CD4-positive, alpha-beta T cell treated with Interleukin-6 at 100 ng/mL for 8 hours (primary cell): ENCODE measurements at places on chromosomes 2 and 18.

DNA sequence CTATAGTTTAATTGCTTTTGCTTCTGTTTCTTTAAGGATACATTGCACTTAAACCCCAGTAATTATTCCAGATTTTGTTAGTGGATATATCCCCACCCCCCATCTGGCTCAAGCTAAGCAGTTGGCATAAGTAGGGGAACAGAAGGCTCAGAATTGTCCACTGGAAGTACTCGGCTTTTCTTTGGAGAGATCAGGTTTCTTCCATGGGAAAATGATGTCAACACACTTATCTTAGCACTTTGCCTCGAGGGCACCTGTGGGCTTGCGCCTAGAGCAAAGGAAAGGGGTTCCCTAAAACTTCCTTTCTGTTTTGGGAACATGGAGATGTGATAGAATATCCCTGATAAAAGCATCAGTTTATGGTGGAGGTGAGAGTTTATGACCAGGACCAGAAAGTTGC is 130.6 kb downstream of the FMNL2 start:
- no peak for DNase-seq

DNA sequence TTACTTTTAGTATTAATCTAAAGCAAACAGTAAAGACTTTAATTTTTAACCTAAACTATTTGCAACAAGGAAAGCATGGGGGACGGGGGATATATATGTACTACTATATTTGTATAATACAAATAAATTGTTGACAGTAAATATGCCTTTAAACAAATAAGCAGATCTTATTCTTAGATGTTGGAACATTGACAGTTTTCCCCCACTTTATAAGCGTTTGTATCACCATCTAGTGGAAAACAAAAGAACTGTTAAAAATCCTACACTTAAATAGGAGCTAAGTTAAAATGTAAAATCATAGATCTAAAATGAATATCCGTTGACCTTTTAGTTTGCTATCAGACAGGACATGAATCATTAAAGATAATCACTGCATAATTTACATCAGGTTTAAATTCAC is 50.0 kb downstream of the RBBP8 start:
- no peak for DNase-seq

GRCh38 chr2:70116936-70117552 is 29.8 kb downstream of the PCBP1 start:
- DNase-seq, result no peak

DNA sequence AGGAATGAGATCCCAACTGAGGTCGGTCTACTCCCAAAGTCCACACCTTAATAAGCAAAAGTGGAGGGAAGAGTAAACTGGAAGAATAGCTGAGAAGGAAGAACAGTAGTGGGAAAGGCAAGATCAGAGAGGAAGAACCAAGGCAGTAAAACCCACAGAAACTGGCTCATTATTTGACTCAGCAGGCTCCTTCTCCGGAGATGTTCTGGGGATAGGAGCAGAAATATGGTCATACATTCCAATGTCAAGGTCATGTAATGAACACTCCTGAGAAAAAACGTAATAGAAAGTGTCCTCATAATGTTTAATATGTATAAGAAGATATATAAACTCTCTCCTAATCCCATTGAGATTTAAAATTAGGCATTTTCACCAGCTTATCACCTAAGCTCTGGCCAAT is 39.5 kb downstream of the STK39 start:
- no peak for DNase-seq

DNA sequence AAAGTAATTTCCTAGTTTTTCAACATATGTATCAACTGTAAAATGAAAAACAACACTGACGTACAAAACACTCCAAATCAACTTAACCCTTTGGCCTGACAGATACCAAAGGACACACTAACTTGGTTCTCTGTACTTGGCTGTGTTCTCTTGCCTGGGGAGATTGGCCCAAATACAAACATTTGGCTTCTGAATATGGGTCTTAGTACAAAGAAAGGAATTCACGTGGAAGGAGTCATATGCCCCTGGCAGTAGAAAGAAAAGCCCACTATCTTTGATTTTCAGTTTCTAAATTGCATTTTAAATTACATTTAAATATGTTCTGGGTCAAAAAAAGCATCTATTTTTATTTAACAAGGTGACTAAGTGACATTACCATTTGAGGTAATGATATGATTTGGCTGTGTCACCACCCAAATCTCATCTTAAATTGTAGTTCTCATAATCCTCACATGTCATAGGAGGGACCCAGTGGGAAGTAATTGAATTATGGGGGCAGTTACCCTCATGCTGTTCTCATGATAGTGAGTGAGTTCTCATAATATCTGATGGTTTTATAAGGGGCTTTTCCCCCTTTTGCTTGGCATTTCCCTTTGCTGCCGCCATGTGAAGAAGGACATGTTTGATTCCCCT is 153.6 kb upstream of the CCDC195 start:
- DNase-seq, result no peak

GRCh38 chr18:26133652-26134051 is at the start of gene PSMA8:
Gene PSMA8 (plus strand): TSS chr18:26133869. CDS start chr18:26133966, 97 bp downstream.
- peak; percentile 51 for DNase-seq

GRCh38 chr2:37798315-37799005 is 126.6 kb upstream of the RMDN2 start:
- DNase-seq, result no peak

- DNase-seq, result no peak
Measured at GRCh38 chr18:25262920-25263319, 89.0 kb downstream of the ZNF521 start.

GRCh38 chr2:39408351-39409136 is 28.5 kb downstream of the MAP4K3 start:
- DNase-seq, result no peak

GRCh38 chr2:40224318-40224717 is 227.6 kb downstream of the SLC8A1 start:
- no peak for DNase-seq

DNA sequence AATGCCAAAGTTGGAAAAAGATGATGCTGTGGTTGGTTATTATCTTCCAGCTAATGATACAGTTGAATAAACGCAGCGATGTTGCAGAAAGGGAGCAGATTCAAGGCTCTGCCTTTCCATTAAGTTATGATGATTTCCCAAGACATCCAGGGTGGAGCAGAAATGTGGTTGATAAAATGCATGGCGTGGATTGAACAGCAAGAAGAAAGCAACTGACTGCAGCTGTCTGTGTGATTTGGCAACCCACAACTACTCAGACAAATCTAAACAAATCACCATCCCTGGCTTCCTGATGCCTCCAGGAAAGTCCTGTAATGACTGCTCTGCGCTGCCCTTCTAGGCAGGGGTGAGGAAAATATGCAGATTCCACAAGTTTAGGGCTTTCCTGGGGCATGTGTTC is 166.3 kb downstream of the NRP2 start:
- no peak for DNase-seq

DNA sequence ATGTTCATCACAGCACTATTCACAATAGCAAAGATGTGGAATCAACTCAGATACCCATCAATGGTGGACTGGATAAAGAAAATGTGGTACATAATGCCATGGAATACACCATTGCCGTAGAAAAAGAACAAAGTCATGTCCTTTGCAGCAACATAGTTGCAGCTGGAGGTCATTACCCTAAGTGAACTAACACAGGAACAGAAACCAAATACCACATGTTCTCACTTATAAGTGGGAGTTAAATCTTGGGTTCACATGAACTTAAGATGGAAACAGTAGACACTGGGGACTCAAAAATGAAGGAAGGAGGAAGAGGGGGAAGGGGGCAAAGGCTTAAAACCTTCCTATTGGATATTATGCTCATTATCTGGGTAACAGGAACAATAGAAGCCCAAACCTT is 228.1 kb upstream of the RAB6C start:
- no peak for DNase-seq

DNA sequence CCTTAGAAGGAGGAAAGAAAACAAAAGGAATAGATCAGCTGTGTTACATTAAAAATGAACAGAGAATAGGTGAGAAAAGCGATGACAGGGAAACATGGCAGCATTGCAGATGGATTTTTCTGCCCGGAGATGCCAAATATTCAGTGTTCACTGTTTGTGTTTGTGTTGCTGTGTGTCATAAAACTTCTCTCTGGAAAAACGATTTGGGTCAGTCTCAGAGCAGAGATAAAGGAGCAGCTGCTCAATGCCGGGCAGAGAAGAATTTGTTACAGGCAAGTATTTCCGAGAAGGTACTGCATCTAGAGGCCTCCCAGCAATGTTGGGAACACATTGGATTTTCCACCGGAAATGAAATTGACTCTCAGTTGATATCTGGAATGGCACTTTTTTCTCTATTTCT is 156.4 kb upstream of the KLHL14 start:
- no peak for DNase-seq

GRCh38 chr2:8258406-8258805 is 423.4 kb upstream of the ID2 start:
- DNase-seq, result no peak

DNA sequence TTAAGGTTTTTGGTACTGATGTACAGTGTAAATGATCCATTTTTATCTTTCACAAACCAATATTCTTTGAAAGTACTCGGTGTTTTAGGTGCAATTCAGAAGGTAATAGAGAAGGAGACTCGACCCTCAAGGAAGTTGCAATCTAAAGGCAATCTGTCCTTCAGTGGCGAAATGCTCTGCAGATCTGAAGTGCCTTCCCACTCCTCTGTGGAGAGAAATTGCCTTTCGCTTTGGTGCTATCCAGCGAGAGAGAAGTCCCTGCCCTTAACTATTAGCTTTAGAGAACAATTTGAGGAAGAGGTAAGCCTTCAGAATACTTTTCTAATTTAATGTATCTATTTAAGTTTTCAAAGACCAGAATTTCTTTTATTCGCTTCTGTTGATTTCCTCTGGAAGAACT is 371.8 kb upstream of the FANCL start:
- no peak for DNase-seq

GRCh38 chr2:69141061-69141460 is 128.1 kb downstream of the ANTXR1 start:
- DNase-seq, result no peak

- DNase-seq, result no peak
Measured at GRCh38 chr2:46318579-46319460, 21.6 kb downstream of the EPAS1 start.

- DNase-seq, result no peak
Measured at GRCh38 chr2:154794406-154794805, 95.9 kb downstream of the KCNJ3 start.

GRCh38 chr2:85741833-85742455 is 11.8 kb upstream of the ATOH8 start:
- DNase-seq, result no peak

DNA sequence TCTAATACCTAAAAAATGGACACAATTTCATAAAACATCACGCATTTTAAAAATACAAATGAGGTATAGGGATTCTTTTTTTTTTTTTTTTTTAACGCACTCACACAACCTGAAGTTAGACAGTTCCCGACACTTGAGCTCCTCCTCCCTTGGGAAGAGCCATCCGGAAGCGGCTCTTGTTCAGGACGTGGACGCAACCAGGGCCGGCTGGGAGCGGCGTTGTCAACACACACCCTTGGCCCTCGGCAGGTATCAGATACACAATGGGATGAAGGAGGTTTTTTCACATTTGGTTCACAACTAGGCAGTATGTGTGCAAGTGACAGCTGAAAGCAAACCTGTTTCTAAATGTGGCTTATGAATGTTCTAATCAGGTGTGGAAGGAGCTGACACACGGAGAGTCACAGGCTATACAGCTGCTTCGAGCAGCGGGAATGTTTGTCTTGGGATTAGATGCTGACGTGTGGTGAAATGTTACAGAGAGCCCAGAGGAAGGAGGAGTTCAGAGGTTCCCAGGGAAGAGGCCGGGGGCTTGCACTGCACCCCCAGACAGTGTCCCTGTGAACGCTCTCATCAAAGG is 111.1 kb downstream of the PXDN start:
- no peak for DNase-seq

DNA sequence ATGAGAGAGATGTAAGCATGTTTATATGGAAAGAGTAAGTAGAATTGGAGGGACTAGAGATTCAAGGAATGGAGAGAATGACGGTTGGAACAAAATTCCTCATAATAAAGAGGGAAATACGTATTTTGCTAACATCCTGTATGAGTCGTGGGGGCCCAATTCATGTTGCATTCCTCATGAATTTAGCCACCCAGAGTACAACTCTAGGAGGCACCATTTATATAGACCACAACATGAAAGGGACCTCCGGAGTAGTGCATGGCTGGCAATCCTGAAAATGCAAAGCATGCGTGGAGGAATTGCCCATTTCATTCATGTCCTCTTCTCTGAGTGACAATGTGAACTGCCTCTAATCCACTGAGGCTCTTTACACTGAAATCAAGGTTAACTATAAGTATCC is 168.2 kb downstream of the ZEB2 start:
- DNase-seq, result no peak

DNA sequence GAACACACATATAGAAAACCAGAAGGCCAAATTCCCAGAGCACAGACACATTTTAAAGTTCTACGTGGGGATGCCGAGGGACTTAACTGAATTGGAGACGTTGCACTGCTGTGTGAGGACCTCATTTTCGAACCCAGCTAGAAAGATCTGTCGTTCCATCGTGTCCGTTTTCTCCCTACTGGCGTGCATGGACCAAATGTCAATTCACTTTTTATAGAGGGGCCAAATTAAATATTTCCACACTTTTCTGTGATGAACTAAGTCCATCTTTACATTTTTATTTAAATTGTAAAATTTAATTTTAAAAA is 692 bp upstream of the TSHZ1 start:
- DNase-seq, result no peak

DNA sequence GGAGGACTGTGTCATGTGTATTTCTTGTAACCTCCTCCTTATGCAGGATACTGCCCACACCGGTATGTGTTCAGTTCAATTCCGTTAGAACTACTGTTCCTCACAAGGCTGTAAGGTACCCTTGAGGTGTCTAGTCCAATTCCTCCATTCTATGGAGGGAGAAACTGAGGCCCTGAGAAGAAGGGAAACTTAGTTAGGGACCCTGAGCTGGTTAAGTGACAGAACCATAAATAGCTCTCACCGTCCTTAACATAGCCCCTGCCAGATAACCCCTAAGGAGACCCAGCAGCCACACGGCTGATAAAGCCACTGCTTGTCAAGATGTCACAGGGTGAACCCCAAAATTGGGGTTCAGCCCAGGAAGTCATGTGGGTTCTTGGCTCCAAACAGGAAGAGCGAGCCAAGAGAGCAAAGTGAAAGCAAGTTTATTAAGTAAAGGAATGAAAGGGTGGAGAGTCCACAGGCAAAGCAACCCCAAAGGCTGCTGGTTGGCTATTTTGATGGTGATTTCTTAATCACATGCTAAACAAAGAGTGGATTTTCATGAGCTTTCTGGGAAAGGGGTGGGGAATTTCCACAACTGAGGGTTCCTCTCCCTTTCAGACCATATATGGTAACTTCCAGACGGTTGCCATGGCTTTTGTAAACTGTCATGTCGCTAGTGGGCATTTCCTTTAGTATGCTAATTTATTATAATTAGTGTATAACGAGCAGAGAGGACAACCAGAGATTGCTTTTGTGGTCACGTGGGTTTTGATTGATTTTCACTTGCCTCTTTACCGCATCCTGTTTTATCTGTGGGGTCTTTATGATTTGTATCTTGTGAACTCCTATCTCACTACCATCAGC is 83.4 kb upstream of the RTN4 start:
- peak; percentile 54 for DNase-seq

- DNase-seq, result no peak
Measured at GRCh38 chr18:36640021-36640952, 188.5 kb downstream of the TPGS2 start.
